Renal pelvis (tissue), 12 donors: ENCODE measurements at places on chromosomes 3 and 15. TPM values are rescaled to one million over a fixed set of nuclear protein-coding genes. Genes with fewer than 3 reads are reported as not detected.

The HHATL gene
- polyA plus RNA-seq = 1.3 TPM

The C15orf61 gene
- polyA plus RNA-seq = 5.2 TPM

The FBLN2 gene
- polyA plus RNA-seq = 25.8 TPM

The DUSP7 gene
- 16.6 TPM for polyA plus RNA-seq

The SAXO2 gene
- 9.3 TPM for polyA plus RNA-seq

The IL5RA gene
- 1.0 TPM for polyA plus RNA-seq

The CEP19 gene
- polyA plus RNA-seq = 5.6 TPM

The REC114 gene
- 0.55 TPM for polyA plus RNA-seq

The CISH gene
- polyA plus RNA-seq = 34.4 TPM

The CACNA1D gene
- 17.5 TPM for polyA plus RNA-seq

The AMOTL2 gene
- polyA plus RNA-seq = 94.7 TPM

The ADAMTS9 gene
- 143 TPM for polyA plus RNA-seq

The PRKCD gene
- 22.8 TPM for polyA plus RNA-seq

The VGLL3 gene
- polyA plus RNA-seq = 4.4 TPM

The C2CD4A gene
- 0.28 TPM for polyA plus RNA-seq

The AMIGO3 gene
- polyA plus RNA-seq = 2.3 TPM

The CPN2 gene
- 0.62 TPM for polyA plus RNA-seq

The HAUS2 gene
- polyA plus RNA-seq = 18.2 TPM

The SLC38A3 gene
- 8.3 TPM for polyA plus RNA-seq

The RAB6B gene
- polyA plus RNA-seq = 18.4 TPM

The RASGRF1 gene
- 0.51 TPM for polyA plus RNA-seq
